Ovary (tissue), 10 donors: ENCODE measurements at places on chromosomes 5 and 9. TPM values are rescaled to one million over a fixed set of nuclear protein-coding genes. Genes with fewer than 3 reads are reported as not detected.

ELOVL7 gene
- 1.2 TPM for total RNA-seq

SLC6A18 gene
- not detected for total RNA-seq

DIRAS2 gene
- 0.25 TPM for total RNA-seq

CDC20B gene
- total RNA-seq: 0.37 TPM

IFNB1 gene
- not detected for total RNA-seq

EDIL3 gene
- total RNA-seq: 7.5 TPM

NUDCD2 gene
- total RNA-seq: 11.4 TPM

PLPP7 gene
- 12.0 TPM for total RNA-seq

EXOC3 gene
- total RNA-seq: 25.5 TPM

LCN9 gene
- not detected for total RNA-seq

PCDH1 gene
- 13.8 TPM for total RNA-seq

TRIM7 gene
- total RNA-seq: 1.6 TPM

FOXD1 gene
- total RNA-seq: 0.11 TPM

BARHL1 gene
- not detected for total RNA-seq

SLIT3 gene
- total RNA-seq: 24.2 TPM

AFAP1L1 gene
- 15.9 TPM for total RNA-seq

FAM169A gene
- total RNA-seq: 7.7 TPM

CAMK4 gene
- total RNA-seq: 0.36 TPM

ENC1 gene
- 15.9 TPM for total RNA-seq

LAMC3 gene
- total RNA-seq: 1.8 TPM

PPIP5K2 gene
- total RNA-seq: 32.9 TPM

SHOC1 gene
- total RNA-seq: not detected

WDR55 gene
- total RNA-seq: 9.1 TPM

COL27A1 gene
- 33.3 TPM for total RNA-seq

FANCG gene
- total RNA-seq: 9.7 TPM

SARDH gene
- total RNA-seq: 2.5 TPM

PTPN3 gene
- total RNA-seq: 0.20 TPM
